Urothelium cell line (cell line): ENCODE measurements at places on chromosomes 1 and 21.
A peak's percentile ranks its signal among the peaks of the same experiment; 100 is the strongest.

GRCh38 chr21:27759820-27760219 lies 792.9 kb upstream of the ADAMTS5 start:
- DNase-seq: no peak

- DNase-seq: no peak
Measured at GRCh38 chr1:41542196-41542930, 57.9 kb upstream of the EDN2 start.

- DNase-seq: no peak
Measured at GRCh38 chr1:167499664-167500101, 18.6 kb downstream of the CD247 start.

GRCh38 chr1:232422098-232422497 lies 207.8 kb downstream of the SIPA1L2 start:
- no peak for DNase-seq

DNA sequence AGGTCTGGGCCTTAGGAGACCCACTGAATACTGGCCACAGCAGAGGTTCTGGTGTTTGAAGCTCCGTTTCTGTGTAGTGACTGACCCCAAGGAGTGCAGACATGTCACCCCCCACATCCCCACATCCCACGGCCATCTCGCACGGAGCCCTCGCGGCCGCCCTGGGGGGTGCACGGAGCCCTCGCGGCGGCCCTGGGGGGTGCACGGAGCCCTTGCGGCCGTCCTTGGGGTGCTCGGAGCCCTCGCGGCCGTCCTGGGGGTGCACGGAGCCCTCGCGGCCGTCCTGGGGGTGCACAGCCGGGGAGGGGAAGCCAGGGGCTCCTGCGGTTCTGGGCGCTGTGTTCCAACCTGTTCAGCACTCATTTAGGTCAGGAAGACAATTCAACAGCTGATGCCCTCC lies 68.4 kb downstream of the SCCPDH start:
- DNase-seq: no peak

- DNase-seq: no peak
Measured at GRCh38 chr1:1758059-1758621, 20.1 kb downstream of the NADK start.

- no peak for DNase-seq
Measured at GRCh38 chr1:112423207-112423606, 27.2 kb downstream of the CTTNBP2NL start.

- no peak for DNase-seq
Measured at GRCh38 chr1:179038528-179039281, 13.0 kb downstream of the FAM20B start.

- DNase-seq: no peak
Measured at GRCh38 chr1:155951753-155952504, 10.5 kb downstream of the RXFP4 start.

GRCh38 chr1:81156887-81157286 lies 643.8 kb upstream of the ADGRL2 start:
- no peak for DNase-seq

- no peak for DNase-seq
Measured at GRCh38 chr1:22788254-22788661, 77.6 kb downstream of the EPHB2 start.

GRCh38 chr1:44500181-44501046 lies 95.4 kb downstream of the RNF220 start:
- DNase-seq: no peak

- DNase-seq: no peak
Measured at GRCh38 chr1:240030236-240030635, 61.4 kb upstream of the FMN2 start.

DNA sequence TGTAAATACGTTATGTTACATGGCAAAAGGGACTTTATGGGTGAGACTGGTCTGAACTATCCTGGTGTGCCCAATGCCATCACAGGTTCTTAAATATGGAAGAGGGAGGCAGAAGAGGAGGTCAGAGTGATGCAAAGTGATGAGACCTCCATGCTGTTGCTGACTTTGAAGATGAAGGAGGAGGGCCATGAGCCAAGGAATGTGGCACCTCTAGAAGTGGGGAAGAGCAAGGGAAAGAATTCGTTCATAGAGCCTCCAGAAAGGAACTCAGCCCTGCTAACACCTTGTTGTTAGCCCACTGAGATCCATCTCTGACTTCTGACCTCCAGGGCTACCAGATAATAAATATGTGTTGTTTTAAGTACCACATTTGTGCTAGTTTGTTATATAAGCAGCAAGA lies 462.0 kb downstream of the RPS6KC1 start:
- no peak for DNase-seq

DNA sequence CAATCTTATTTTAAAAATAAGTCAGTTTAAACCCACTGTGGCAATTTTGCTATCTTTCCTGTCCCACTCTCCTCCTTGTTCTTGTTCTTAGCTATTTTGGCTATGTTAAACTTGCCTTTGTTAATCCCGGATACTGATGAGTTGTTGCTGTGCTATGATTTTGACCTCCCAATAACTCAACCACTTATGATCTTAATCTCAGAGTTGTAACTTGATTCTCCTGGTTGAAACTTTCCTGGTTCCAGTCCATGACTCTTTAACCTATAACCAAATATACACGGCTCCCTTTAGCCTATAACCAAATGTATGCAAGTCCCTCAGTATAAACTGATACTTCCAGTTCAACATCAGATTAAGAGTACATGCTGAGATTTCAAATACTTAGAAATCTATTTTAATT lies 15.6 kb upstream of the ACADM start:
- DNase-seq: no peak

- no peak for DNase-seq
Measured at GRCh38 chr1:76554283-76554682, 313.0 kb upstream of the ST6GALNAC5 start.

DNA sequence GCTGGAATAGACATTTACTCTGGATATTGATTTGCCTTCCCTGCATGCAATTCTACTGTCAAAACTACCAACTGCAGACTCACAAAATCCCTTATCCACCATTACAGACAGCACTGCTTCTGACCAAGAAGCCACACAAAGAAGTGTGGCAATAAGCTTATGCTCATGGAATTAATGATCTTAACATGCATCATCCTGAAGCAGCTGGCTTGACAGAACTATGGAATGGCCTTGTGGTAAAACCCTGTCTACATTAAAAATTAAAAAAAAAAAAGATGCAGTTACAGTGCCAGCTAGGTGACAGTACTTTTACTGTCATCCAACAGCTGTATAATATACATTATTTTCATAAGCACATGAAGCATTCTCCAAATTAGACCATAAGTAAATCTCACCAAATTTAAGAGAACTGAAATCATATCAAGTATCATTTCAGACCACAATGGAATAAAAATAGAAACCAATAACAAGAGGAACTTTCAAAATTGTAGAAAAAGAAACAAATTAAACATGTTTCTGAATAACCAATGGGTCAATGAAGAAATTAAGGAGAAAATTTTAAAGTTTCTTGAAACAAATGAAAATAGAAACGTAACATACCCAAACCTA lies 70.7 kb downstream of the SCMH1 start:
- no peak for DNase-seq

DNA sequence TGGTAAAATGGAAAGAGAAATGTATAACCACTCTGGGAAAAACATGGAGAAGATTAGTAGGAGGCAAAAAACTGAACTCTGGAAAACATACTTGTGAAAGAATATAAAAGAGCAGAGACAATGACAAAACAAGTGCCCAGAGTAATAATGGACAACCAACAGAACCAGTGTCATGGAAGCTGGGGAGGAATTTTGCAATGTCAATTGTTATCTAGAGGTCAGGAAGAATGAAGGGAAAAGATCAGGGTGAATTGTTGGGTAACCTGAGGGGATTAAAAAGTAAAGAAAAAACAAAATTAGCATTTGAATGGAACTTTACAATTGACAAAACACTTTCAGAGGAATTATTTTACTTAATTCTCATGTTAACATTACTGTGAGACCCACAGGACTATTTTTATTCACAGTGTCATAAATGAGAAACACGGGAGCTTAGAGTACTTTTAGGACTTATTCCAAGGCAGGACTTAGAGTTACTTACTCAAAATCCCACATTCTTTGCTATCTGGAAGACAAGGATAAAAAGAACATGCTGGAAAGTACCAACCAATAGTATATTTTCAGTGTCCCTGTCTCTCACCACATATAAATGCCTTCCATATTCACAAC lies 19.5 kb downstream of the JAM2 start:
- DNase-seq: no peak

DNA sequence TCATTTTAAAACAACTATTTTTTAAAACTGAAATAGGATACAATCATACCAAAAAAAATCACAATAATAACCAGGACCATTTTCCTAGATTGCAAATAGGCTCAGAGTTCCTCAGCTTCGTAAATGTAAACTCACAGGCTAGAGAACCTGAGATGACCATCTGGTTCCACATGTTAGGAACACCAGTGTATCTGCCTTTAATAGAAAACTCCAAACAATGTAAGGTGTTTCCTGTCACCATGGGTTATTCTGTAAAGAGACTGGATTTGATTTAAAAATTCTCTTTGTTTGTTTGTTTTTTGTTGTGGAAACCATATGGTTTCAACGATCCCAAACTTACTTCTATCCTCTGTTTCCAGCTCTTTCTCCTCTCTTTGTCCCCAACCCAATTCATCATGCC lies 197.5 kb downstream of the ZZZ3 start:
- DNase-seq: no peak

DNA sequence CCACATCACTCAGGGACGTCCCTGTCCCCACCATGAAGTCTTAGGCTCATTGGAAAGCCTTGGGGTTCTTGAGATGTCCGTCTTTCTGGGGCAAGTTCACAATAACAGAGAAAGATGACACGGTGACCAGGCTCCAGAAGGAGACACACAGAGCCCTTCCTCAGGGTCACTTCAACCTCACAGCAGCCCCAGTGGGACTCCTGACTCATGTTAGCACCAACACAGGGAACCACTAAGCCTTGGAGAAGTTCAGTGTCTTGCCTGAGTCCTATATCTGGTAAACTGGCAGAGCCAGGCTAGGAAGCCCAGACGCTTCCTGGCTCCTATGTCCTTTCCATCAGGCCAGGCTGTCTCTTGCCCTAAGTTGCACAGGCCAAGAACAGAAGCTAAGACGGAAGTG lies 199.1 kb downstream of the HIVEP3 start:
- DNase-seq: no peak

DNA sequence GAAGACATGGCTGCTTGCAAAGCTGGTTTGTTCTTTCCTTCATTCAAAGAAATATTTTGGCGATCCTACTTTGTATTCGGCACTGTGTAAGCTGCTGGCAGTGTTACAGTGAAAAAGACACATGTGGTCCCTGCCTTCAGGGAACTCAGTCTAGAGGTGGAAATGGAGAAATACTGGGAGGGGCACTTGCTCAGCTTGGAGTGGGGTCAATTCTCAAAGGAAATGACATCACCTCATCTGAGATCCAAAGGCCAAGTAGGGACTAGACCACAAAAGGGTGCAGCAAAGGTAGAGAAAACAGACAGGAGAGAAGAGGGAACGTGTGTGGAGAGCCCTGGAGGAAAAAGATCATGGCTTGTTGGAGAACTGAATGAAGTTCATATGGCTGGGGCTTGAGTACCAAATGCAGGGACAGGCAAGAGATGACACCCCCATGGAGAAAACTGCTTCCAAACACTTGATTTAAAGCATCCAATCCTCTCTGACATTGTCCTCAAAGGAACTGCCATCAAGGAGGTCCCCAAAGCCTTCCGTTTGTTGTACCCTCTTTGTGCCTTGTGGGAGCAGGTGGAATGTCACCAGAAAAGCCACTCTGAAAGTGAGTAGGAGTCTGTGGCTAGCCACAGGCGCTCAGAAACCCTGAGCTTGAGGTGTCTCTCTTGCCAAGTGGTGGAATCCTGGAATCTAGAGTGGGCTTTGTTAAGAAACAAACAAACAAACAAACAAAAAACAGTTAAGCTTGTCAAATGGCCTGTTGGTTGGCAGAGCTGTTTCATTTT lies 48.3 kb upstream of the TDRD10 start:
- DNase-seq: peak; percentile 70

DNA sequence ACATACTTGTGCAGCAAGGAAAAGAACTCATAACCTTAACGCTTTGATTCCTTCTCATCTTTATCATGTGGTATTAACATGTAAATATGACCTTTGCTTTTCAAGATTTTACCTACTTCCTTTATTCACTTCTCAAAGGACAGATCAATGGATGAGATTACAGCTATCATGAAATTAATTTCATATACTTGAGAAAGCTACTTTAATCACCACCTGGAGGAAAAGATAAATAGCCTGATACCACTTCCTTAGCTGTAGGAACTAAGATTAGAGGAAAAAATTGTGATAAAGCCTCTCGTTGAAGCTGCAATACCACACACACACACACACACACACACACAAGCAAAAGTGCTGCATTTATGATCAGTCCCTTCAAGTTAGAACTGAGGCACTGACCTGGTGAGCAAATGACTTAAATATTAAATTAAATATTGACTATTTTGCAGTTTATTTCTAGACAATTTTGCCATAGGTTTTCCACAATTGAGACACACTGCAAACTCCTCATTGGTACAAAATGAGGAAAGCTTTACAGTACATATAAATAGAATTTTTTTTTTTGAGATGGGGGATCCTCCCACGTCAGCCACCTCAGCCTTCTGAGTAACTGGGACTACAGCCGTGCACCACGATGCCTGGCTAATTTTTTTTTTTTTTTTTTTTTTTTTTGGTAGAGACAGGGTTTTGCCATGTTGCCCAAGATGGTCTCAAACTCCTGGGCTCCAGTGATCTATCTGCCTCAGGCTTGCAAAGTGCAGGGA lies 27.2 kb upstream of the DMRTB1 start:
- no peak for DNase-seq

DNA sequence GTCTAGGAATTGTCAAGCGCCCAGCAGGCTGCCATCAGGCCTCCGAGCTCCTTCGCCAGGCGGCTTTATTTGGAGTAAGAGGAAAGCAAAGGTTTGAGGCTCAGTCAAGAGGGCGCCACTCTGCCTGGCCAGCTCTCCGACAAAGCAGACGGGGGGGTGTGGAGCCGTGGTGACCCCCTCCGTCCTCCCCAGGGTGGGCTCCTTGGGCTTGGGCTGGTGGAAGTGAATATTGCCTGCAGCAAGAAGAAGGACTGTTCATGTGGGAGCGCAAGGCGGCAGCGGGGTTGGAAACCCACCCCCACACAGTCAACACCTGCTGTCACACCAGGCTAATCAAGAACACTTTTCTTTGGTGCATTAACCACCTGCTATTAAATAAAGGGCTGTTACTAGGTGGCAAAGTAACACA lies 14.6 kb downstream of the EPHX1 start:
- no peak for DNase-seq

- DNase-seq: no peak
Measured at GRCh38 chr21:35273333-35273732, 224.2 kb upstream of the RUNX1 start.

GRCh38 chr1:10634428-10635084 lies 159.8 kb downstream of the PEX14 start:
- peak; percentile 27 for DNase-seq
